Common myeloid progenitor, CD34-positive (primary cell): ENCODE measurements at places on chromosomes 5 and 9.

DNA sequence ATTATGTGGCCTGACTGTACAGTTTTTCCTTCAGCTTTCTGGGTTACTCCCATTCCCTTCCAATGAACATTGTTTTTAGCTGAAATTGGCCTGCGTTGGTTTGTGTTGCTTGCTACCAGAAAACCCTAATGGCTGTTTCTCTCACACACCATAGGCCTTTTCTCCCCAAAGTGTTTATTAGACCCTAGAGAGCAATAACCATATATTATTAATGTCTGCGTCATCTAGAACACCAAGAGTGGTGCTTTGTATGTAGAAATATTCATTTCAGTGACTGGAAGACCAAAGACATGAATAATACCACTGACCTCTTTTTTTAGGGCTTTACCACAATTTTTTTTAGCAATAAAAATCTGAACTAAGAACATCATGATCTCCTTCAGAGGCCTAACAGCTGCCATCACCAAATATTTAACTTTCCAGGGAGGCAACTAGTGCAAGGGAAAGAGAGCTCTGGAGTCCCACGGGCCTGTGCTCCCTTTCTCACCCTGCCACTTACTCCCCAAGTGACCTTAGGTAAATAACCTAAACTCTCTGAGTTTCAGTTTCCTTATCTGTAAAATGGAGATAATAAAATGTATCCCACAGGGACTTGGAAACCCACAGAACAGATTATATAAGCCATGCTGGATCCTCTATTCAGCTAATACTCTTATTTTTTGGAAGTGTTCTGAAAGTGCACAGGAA is 201.9 kb upstream of the ISL1 start:
- no peak for DNase-seq

- DNase-seq, result peak; percentile 72
These were observed 3.6 kb downstream of the SIGMAR1 start for GRCh38 chr9:34633851-34634550.

DNA sequence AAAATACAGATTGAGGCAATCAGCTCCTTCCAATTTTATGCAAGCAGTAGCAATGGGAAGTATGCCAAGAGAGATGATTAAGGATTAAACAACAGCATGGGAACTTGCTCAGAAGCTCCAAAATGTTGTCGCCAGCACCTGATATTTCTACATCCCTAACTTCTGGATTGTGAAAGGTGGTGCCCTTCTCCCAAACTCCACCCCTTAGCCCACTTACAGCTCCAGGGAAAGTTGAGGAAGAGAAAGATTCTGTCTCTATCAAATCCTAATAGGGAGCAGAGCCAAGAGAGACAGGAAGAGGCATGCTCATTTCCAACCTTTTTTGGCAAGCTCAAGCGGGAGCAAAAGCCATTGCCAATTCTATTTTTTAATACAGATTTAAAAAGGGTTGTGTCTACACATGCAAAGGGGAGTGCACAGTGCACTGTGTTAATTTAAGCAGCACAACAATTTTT is 92.4 kb upstream of the NR3C1 start:
- DNase-seq, result peak; percentile 44

- peak; percentile 60 for DNase-seq
These were observed 41.9 kb upstream of the PLPP6 start for GRCh38 chr9:4620057-4620765.

GRCh38 chr5:74433896-74434829 is 206.4 kb downstream of the ENC1 start:
- DNase-seq, result peak; percentile 29

- no peak for DNase-seq
These were observed 95.9 kb downstream of the KCNIP1 start for GRCh38 chr5:170599756-170600155.

DNA sequence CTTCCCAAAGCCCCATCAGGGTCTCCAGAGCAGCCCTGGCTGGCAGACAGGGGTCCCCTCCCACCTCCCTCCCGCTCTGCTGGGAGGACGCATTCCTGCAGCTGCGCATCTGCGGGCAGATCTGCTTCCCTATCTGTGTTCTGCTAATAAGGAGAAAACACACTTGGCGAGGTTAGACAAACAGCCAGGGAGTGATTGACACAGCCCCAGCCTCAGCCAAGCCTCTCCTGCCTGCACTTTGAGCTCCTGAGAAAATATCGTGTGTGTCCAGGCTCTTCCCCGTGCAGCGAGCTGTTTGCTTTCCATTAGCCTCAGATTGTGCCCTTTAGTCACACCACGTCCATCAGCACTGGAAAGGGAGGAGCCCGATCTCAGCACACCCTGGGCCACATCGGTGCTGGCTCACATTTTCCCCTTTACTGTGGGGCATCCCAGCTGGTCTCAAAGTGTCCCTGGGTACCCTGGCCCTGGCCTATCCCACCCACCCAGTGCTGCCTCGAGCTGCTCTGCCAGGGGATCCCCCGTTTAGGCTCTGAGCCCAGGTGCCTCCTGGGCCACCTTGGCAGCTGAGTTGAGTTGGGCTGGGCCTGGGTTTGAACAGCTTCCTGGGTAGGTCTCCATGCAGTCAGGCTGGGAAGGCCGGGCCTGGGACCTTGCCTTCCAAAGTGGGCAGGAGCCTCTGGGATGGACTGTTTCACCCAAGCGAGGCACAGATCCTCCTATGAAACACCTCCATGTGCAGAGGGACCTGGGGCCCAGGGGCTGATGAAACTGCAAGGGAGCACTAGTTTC is 61.1 kb downstream of the BARX1 start:
- DNase-seq, result no peak

- no peak for DNase-seq
These were observed 342.2 kb downstream of the ARHGEF28 start for GRCh38 chr5:73968246-73968645.

GRCh38 chr9:28661853-28662252 is 1088.6 kb upstream of the C9orf72 start:
- no peak for DNase-seq

DNA sequence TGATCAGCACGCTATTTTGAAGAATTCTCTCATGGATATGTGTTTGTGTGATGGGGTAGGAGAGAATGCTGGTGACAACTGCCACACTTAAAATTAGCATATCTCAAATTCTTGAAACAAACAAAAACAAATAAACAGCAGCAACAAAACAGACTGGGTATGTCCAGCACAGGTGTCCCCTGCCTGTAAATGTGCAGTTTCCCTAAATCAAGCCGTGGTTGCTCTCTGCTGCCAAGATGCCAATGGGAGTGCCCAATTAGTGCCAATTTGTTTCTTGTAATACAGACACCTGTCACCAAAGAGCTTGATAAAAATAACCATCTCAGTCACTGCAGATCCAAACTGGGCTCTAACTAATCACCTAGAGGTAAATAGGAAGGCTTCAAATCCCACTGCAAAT is 144.2 kb upstream of the SMARCA2 start:
- DNase-seq, result no peak

DNA sequence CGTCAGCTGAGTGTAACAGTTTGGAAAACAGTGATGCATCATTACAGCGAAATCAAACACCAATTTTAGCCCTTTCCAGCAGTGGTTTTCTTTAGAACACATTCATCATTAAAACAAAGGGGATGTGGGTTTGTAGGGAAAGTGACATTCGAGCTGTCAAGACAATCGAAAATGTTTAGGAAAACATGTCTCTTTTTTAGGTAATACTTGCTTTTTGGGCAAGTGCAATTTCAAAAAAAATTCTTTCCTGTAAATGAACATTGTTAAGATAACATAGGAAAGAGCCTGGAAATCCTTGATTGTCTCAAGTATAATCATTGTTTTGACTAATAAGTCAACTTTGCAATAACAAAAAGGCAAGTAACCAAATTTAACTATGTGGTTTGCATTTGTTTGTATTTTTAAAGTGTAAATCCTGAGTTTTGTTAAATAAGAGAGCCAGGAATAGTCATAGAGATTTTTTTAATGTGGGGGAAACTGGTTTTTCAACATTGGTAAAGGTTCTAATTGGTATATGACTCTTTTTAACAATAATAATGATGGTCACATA is 182.5 kb downstream of the TTLL11 start:
- DNase-seq, result peak; percentile 21

GRCh38 chr5:12876541-12877298 is 972.5 kb upstream of the CTNND2 start:
- peak; percentile 44 for DNase-seq

DNA sequence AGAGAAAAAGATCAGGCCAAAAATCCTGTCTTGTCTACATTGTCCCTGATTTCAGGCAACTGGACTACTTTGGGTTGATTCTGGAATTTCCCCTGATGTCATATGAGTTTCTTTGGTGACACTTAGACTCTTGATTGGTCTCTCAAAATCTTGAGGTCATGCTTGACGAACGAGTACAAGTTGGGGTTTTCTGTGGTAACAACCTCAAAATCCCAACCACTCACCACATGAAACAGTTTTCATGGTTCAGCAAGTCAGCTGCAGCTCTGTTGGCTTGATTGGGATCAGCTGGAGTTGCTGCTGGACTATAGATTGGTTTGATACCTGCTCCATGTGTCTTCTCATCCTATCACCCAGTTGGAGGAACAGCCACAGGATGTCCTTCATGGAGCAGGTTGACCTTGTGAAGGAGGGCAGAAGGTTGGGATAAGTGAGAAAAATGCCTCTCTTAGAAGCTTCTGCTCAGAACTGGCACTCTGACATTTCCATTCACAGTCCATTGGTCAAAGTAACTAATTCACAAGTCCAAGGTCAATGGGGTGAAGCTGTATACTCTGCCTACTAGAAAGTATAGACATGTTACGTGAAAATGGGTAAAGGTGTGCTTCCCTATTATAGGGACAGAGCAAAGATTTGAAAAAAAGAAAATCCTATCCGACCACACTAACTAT is 284.5 kb downstream of the SH3GL2 start:
- DNase-seq, result no peak

DNA sequence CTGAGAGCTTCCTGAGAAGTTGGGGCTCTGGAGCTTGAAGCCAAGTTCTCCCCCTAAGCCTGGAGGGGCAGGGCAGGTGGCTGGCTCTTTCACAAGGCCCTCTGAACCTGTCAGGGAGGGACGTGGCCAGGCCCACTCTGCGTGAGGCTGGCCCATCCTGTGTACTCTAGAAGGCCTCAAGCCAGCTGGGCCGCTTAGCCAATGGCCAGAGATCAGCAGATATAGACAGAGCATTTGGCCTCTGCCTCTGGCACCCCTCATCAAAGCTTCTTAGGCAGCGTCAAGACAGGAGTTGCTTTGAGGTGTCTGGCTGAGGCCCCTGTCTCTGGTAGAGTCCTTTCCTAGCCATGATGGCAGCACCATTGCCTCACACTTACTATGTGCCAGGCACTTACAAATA is 105.6 kb downstream of the FGF18 start:
- no peak for DNase-seq

- peak; percentile 87 for DNase-seq
These were observed 413 bp downstream of the JADE2 start for GRCh38 chr5:134525683-134526482.

- DNase-seq, result peak; percentile 80
These were observed 879 bp upstream of the UBQLN1 start for GRCh38 chr9:83708515-83709158.

- no peak for DNase-seq
These were observed 327.1 kb upstream of the NUDT12 start for GRCh38 chr5:103889500-103890209.

- no peak for DNase-seq
These were observed 444.5 kb downstream of the CTNND2 start for GRCh38 chr5:11459716-11460115.

DNA sequence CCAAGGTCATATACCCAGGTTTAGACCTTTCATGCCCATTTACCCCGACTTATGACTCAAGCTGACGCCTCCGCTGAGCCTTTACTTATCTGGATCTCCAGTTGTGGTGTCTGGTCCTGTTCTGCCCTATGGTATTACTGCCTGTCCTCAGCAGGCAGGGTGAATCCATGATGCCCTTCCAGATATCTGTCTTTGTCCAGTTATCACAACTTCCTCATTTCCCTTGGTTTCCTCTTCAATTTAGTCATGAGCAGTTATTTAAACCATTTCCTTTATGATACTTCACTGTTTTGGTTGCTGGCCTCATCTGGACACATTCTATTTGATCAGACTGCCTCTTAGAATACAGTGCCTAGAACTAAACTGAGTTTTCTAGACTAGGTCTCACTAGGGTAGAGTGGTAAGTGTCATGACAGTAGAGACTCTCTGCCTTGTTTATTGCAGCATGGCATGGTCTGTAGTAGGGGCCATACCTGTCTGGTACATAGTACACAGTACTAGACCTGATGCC is 93.3 kb downstream of the MELK start:
- peak; percentile 44 for DNase-seq

DNA sequence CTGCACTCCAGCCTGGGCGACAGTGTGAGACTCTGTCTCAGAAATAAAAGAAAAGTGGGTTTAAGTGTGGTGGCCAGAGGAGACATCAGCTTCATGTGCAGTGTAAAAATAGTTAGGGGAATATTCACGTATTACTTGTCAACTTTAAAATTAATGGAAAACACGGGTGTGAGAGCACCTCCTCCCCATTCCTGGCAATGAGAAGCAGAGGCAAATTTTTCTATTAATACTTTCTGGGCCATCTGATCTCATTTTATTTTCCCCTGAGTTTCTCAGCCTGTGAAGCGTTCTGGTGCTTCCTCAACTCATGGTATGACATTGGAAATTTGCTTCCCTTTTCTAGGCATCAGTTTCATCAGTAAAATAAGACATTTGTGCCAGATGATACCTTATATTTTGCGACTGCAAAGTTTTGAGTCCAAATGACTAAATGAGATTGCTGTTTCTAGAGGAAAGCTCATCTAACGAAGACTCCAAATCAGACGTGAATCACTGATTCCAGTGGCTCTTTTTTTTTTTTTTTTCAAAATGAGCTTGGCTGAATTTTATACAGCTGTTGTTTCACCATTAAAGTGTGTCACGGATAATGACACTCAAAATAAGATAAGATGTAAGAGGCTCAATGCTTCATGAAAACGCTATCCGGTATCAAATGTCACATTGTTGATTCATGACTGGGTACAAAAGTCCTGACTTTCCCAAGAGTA is 104.6 kb downstream of the MSX2 start:
- no peak for DNase-seq

GRCh38 chr9:88287972-88288371 is 100.3 kb upstream of the SPIN1 start:
- no peak for DNase-seq

- no peak for DNase-seq
These were observed 59.8 kb upstream of the GOLPH3 start for GRCh38 chr5:32233696-32234447.

DNA sequence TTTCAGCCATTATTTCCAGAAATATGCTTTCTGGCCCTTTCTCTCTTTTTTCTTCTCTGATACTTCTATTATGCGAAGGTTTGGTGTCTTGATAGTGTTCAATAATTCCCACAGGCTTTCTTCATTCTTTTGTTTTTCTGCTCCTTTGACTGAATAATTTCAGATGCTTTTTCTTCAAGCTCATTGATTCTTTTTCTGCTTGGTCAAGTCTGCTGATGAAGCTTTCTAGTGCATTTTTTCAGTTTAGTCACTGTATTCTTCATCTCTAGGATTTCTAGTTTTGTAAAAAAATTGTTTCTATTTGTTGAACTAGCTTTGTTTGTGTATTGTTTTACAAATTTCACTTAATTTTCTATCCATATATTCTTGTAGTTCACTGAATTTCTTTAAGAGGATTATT is 304.0 kb upstream of the TARS1 start:
- DNase-seq, result peak; percentile 2
